ENCODE measurements at places on chromosomes 11 and 22.

DNA sequence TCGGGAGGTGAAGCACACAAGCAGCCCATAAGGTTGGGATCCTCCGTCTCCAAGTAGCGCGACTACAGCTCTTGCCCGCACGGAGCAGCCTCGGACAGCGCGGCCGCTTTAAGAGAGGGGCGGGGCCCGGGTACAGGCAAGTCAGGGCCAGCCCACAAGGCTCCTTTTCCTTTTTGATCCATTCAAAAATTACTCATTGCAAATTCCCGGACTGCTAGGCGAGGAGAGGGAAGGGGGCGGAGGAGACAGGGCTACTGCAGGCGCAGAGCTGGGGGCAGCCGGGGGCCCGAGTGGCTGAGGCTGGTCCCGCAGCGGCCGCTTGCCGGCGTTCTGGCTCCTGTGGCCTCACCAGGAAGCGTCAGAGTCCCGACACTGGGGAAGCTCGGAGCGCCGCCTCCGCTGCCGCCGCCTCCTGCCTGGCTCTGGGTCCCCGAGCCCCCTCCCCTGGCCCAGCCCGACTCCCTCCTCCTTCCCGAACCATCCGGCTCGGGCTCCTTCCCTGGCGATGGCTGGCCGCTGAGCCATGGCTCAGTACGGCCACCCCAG lies at the start of gene UBASH3B:
TSS of gene UBASH3B (plus strand) at position 196 of the 546 bp plus-strand sequence. CDS start at position 524, 328 bp downstream.
- H3K36me3 ChIP-seq = no peaks in the 10 kb centered on the region
- H3K27ac ChIP-seq = peak within 1 kb of the TSS; percentile 78
- peak within 1 kb of the TSS; percentile 96 for H3K4me3 ChIP-seq
- peaks cover 41% of the 10 kb centered on the region for H3K4me1 ChIP-seq
- peak; percentile 58 for DNase-seq

- H3K4me1 ChIP-seq = no peaks in the 10 kb centered on the region
- no peak overlapping the region for H3K27ac ChIP-seq
- no peaks in the 10 kb centered on the region for H3K27me3 ChIP-seq
- H3K36me3 ChIP-seq = no peaks in the 10 kb centered on the region
These were observed 9.8 kb upstream of the XKR3 start for GRCh38 chr22:16834971-16835370.

DNA sequence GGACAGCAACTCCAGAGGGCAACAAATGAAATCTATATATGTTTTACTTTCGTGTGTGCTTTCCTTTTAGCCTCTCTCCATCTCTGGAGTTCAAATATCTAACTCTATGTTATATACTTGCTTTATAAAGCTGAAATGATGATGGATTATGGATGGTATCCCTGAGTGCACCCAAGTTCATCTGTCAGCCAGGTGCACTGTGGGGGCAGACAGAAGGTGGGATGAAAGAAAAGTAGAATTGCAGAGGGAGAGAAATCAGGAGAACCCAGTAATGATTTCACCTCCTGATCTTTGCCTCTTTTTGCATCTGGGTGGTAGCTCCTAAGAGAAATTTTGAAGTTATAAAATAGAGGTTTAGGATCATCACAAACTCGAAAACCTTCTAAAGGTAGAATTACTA lies 2.4 kb downstream of the MUC15 start:
- no peaks in the 10 kb centered on the region for H3K4me1 ChIP-seq
- H3K27ac ChIP-seq = no peak overlapping the region
- no peaks in the 10 kb centered on the region for H3K36me3 ChIP-seq
- no peak overlapping the region for H3K4me3 ChIP-seq
- no peaks in the 10 kb centered on the region for H3K27me3 ChIP-seq
- no peak for DNase-seq

DNA sequence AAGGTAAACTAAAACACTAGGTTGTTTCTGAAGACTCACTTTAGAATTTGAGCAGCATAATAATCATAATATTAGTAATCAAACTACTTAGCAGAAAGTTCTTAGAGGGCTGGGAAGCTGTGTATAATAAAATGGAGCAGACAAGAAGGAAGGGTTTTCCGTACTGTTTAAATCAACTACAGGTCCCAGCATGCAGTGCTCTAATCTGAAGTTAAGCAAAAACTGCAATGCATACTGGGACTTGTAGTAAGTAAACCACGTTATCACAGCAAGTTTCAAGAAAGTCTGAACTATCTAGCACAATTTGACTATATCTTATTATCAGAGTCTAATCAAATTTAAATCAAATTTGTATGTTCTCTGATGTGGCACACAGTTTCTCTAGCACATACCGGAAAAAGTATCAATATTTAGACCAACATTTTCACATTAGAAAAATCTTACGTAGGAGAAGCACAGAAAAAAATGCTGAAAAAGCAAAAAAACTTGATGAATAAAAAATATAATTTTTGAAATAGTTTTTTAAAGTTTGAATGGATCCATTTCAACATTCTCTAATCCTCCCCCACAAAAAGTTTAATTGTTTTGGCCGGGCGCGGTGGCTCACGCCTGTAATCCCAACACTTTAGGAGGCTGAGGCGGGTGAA lies 8.2 kb downstream of the PHF21A start:
- H3K27me3 ChIP-seq = no peaks in the 10 kb centered on the region
- no peak overlapping the region for H3K27ac ChIP-seq
- no peaks in the 10 kb centered on the region for H3K36me3 ChIP-seq
- H3K4me1 ChIP-seq = peaks cover 19% of the 10 kb centered on the region
- H3K4me3 ChIP-seq = no peak overlapping the region

DNA sequence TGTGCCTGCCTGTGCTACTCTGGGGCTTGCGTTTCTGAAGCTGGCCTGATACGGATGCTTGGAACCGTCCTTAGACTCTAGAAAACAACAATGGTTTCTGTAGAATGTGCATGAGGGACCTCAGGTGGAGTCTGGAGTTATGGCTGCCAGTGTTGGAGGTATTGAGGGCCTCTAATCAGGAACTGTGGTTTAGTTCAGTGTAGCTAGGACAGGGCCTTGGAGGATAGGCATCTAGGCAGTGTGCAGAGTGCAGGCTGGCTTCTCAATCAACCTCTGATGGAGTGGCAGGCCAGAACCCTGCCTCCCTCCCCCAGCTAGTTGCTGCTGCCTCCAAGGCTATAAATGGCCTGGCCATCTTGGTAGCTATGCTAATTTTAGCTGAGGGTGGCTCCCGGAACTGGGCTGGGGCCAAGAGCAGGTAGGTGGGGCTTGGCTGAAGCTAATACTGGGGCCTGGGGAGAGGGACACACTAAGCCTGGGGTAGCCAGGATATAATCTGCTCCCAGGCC lies 4.0 kb downstream of the STIM1 start:
- H3K4me1 ChIP-seq = peaks cover 83% of the 10 kb centered on the region
- no peaks in the 10 kb centered on the region for H3K27me3 ChIP-seq
- H3K36me3 ChIP-seq = peaks cover 4% of the 10 kb centered on the region
- no peak for DNase-seq

- no peaks in the 10 kb centered on the region for H3K36me3 ChIP-seq
- no peak overlapping the region for H3K4me3 ChIP-seq
- H3K27ac ChIP-seq = no peak overlapping the region
- H3K27me3 ChIP-seq = peaks cover 24% of the 10 kb centered on the region
- H3K4me1 ChIP-seq = no peaks in the 10 kb centered on the region
These were observed 36.4 kb upstream of the TPBGL start for GRCh38 chr11:75204012-75204674.

GRCh38 chr11:7416080-7416479 lies 69.2 kb upstream of the OLFML1 start:
- H3K4me1 ChIP-seq = no peaks in the 10 kb centered on the region
- no peak overlapping the region for H3K4me3 ChIP-seq
- no peak for DNase-seq
- no peaks in the 10 kb centered on the region for H3K36me3 ChIP-seq
- H3K27ac ChIP-seq = no peak overlapping the region
- H3K27me3 ChIP-seq = peaks cover 5% of the 10 kb centered on the region

- H3K27me3 ChIP-seq = no peaks in the 10 kb centered on the region
- no peak overlapping the region for H3K27ac ChIP-seq
- no peak for DNase-seq
- H3K4me3 ChIP-seq = no peak overlapping the region
- H3K36me3 ChIP-seq = no peaks in the 10 kb centered on the region
These were observed 19.2 kb upstream of the SLC5A12 start for GRCh38 chr11:26741036-26741435.

GRCh38 chr11:86228269-86229038 lies 16.1 kb upstream of the EED start:
- H3K27me3 ChIP-seq = no peaks in the 10 kb centered on the region
- peaks cover 3% of the 10 kb centered on the region for H3K4me1 ChIP-seq
- no peak for DNase-seq
- H3K27ac ChIP-seq = no peak overlapping the region

DNA sequence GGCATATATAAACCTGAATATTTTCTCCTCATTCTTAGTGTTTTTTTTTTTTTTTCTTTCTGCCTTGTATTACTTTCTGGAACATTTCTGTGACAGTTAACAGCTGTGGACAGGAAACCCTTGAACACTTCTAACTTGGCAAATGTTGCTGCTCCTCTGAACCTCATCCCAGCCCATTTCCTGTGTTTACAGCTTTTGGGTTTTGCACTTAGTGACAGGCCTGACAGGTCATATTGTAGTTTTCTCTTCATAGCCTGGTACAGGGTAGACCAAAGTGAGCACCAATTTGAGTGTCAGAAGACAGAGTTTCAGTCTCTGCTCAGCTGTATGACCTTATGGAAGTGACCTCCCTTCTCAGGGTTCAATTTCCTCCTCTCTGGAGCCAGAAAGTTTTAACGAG lies 91.6 kb downstream of the STIM1 start:
- H3K27me3 ChIP-seq = no peaks in the 10 kb centered on the region
- H3K4me3 ChIP-seq = peak overlapping the region; percentile 74
- H3K4me1 ChIP-seq = peaks cover 92% of the 10 kb centered on the region
- no peaks in the 10 kb centered on the region for H3K36me3 ChIP-seq
- peak overlapping the region; percentile 92 for H3K27ac ChIP-seq

DNA sequence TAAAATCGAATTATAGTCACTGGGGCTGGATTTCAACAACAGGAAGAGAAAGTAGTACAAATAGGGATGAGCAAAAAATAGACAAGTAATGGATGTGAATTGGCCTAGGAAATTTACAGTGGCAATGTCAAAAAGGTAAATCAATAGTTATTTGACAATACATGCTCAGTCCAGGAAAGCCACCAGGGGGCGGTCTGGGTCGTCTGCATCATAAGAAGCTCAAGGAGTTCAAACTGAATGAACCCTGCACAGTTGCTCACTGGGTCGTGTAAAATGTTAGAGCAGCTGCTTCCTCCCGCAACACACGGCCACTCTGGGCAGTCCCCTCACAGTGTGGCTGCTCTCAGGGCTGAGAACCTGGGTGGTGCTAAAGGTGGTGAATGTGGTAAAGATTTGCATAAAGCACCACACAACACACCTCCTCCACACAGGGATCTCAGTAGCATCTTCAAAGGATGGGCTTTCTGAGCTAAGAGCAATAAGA lies 85.9 kb downstream of the ZNF280B start:
- H3K4me3 ChIP-seq = peak overlapping the region; percentile 52
- H3K27me3 ChIP-seq = no peaks in the 10 kb centered on the region
- H3K4me1 ChIP-seq = peaks cover 67% of the 10 kb centered on the region

GRCh38 chr22:24392218-24392931 lies 35.0 kb upstream of the ADORA2A start:
- H3K4me3 ChIP-seq = no peak overlapping the region
- DNase-seq = no peak
- no peak overlapping the region for H3K27ac ChIP-seq

DNA sequence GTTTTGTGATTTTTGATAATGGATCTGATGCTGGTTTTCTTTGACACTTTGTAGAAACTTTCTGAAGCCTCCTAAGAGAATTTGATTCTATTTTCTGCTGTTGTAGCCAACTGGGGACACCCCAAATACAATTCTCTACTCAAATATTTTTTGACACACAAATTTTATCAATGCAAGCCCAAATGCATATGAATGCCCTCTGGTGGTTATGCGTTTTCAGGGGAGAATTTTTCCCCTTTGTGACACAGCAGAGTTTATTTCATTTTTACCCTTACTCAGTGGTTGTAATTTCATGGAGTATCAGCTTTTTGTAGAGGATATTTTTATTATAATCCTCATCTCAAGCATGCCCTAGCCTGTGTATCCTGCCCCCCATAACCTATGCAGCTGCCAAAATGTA lies 44.7 kb upstream of the MTMR2 start:
- H3K4me3 ChIP-seq = no peak overlapping the region
- H3K27me3 ChIP-seq = no peaks in the 10 kb centered on the region
- no peak for DNase-seq
- no peaks in the 10 kb centered on the region for H3K36me3 ChIP-seq

DNA sequence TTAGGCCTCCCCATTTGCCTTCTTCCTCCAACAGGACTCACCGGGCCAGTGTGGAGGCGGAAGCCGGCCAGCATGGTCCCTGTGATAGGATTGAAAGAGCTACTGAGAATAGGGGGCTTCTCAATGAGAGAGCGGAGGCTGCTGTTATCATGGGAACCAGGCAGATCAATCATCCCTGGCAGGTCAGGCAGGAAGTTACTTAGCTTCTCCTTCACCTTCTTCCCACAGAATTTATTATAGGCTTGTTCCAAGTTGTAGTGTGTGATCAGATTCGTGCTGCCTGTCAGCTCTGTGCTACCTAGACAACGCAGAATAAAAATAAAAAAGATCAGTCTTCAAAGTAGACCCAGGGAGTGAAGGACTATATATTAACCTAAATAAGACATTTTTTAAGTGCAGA lies 7.1 kb downstream of the MED19 start:
- no peaks in the 10 kb centered on the region for H3K27me3 ChIP-seq
- peaks cover 6% of the 10 kb centered on the region for H3K4me1 ChIP-seq
- H3K4me3 ChIP-seq = no peak overlapping the region
- DNase-seq = no peak
- H3K27ac ChIP-seq = no peak overlapping the region
- H3K36me3 ChIP-seq = peaks cover 11% of the 10 kb centered on the region

DNA sequence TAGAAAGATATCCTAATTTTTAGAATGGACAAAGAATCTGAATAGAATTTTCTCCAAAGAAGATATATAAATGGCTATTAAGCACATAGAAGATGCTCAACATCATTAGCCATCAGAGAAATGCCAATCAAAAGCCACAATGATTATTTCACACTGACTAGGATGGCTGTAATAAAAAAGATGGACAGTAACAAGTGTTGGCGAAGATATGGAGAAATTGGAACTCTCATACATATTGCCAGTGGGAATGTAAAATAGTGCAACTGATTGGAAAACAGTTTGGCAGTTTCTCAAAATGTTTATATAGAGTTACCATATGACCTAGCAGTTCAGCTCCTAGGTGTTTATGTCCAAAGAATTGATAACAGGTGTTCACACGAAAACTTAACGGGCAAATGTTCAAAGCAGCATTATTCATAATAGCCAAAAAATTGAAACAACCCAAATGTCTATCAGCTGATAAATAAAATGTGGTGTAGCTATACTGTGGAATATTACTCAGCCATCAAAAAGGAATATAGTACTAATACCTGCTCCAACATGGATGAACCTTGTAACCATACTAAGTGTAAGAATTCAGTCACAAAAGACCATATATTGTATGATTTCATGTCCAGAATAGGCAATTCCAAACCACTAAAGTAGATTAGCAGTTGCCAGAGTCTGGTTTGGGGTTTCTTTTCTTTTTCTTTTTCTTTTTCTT lies 29.7 kb downstream of the ART5 start:
- H3K4me3 ChIP-seq = no peak overlapping the region
- peaks cover 13% of the 10 kb centered on the region for H3K4me1 ChIP-seq
- no peak for DNase-seq
- H3K27me3 ChIP-seq = peaks cover 9% of the 10 kb centered on the region
- no peak overlapping the region for H3K27ac ChIP-seq
- no peaks in the 10 kb centered on the region for H3K36me3 ChIP-seq

All from naive B cell (primary cell).